ENCODE measurements at places on chromosomes 12 and 14.
A peak's percentile ranks its signal among the peaks of the same experiment; 100 is the strongest.

GRCh38 chr14:105159344-105159743, 9.2 kb downstream of the JAG2 start:
- no peak for DNase-seq

- DNase-seq, result no peak
Observed at GRCh38 chr12:69495071-69495470, 24.9 kb downstream of the FRS2 start.

DNA sequence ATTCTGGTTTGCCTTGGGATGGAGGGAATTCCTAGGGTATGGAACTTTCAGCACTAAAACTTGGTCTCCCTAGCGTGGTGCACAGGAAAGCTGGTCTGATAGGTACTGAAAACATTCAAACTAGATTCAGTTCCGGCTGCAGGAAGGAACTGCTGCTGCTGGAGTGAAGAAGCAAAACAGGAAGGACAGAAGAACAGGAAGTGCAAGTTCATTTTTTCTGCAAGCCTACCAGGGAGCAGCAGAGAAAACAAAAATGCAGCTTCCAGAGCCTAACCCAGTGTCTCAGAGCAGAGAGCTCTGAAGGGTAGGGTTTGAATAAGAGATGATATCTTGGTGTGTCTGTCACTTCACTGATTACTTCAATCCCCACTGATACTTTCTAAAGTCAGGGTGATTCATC, 165.2 kb downstream of the VRK1 start:
- DNase-seq, result peak; percentile 68

DNA sequence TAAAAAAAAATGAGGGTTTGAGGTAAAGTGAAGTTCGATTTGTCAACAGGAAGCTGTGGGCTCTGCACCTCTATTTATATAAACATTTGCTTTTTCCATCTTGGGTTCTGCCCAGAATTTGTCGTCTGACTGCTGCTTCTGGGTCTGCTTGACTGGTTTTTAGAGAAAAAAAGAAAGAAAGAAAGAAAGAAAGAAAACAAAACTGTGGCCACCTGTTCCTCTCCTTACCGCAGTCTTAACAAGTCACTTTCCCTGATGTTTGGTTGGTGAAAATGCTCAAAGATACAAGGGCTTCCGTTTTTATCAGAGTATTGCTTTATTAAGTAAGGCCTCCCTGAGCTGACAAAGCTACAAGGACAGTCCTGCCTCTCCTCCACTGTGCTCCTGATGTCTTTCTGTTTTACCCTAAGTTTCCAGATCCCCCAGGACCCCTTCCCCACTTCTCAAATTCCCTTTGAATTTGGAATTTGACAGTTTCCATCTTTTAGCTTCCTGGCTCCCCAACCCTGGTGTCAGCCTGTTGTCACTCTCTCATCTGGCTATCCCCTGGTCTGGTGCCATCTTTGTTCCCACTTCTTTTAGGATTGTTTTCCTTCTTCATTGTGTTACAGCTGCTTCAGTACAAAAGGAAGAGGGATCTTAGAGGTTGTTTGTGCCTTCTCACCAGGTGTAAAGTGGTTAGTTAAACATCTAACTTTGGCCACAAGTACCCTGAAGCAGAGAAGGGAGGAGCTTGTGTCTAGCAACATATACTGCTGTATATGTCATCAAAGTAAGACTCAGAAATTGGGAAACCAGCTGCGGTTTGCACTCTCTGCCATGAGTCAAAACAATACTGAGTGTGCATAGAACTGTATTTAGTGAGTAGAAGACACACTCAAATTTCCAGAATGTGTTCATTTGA, 18.0 kb downstream of the MFAP5 start:
- no peak for DNase-seq

DNA sequence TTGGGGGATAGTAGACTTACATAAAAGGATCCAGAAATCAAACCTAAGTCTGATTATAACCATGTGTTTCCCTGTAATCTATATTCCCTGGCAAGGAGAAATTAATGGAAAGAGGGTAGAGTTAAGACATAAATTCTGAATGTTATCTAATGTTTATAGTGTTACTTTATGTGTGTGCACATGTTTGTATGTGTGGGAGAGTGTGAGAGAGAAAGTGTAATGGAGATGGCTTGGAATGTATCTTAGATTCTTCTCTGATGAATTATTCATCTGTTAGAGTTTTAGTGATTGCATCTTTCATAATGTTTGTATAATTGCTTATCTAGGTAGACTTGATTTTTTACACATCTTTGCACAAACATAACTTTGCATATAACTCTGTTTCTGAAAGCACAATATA, 490.9 kb downstream of the FLRT2 start:
- DNase-seq, result no peak

GRCh38 chr14:64602826-64603225, 53.1 kb downstream of the PPP1R36 start:
- DNase-seq, result no peak

- DNase-seq, result peak; percentile 78
Observed at GRCh38 chr12:107903341-107904061, 129.0 kb downstream of the ASCL4 start.

DNA sequence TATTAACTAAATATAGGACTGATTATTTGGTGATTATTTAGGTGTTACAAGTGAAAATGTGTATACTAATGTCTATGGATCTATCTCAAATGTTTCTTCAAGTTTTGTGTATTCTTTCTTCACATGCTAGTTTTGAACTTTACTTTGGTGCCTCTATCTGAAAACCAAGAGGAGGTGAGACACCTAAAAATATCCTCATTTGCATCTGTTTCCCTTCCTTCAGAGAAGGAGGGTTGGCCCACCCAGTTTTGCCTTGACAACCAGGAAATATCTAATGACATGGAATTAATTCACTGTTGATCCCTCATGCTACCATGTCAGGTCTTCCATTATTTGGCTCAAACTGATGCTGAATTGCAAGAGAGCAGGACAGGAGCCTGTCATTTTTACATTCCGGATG, 500.4 kb downstream of the NELL2 start:
- DNase-seq, result no peak

DNA sequence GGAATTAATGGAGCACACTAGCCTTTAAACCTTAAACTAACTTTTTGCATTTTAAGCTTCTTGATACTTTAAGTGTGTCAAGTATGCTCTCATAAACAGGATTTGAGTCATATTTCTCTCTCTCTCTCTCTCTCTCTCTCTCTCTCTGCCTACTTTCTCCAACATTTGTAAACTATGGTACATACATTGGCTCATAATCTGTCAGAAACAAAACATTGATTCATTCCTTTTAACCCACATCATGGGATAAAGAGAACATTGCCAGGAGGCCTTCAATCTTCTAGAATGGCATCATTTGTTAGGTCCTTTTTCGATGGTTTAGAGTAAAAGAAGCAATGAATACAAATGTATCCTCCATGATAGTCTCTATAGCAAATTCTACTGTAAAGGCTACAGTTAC, 81.6 kb upstream of the RERGL start:
- DNase-seq, result no peak

- no peak for DNase-seq
Observed at GRCh38 chr12:53749986-53750811, 1.6 kb downstream of the CISTR start.

- DNase-seq, result no peak
Observed at GRCh38 chr14:96095581-96096476, 56.7 kb downstream of the C14orf132 start.

DNA sequence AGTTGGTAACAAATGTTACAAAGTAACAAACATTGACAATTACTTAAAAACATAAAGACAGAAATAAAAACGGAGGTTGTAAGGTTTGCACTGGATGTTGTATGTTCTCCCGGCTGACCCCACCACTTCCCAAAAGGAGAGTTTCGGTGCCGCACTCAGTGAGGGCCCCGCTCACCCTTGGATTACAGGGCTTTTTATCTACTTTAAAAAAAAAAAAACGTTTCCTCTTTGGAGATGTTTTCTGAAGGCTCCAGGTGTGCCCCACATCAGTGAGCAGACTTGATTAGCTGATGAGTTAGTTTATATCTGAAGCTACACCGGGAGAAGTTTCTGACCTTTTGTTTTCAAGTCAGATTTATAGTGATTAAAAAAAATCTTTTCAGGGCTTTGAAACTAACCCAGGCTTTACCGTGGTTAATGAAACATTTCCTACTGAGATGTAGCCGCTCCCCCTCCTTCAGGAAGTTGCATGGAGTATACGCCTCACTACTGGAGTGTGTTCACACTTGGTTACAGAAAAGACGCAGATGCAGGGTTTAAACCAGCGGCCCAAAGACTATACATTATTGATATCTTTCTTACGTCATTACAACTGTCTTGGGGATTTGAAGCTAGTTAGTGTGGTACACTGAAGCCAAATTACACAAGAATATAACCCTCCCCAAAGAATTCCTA, 38.0 kb upstream of the BCL7A start:
- peak; percentile 55 for DNase-seq

Measured in suppressor macrophage (primary cell).